ENCODE measurements at places on chromosomes 6 and 20. TPM values are rescaled to one million over a fixed set of nuclear protein-coding genes. Genes with fewer than 3 reads are reported as not detected.

DNA sequence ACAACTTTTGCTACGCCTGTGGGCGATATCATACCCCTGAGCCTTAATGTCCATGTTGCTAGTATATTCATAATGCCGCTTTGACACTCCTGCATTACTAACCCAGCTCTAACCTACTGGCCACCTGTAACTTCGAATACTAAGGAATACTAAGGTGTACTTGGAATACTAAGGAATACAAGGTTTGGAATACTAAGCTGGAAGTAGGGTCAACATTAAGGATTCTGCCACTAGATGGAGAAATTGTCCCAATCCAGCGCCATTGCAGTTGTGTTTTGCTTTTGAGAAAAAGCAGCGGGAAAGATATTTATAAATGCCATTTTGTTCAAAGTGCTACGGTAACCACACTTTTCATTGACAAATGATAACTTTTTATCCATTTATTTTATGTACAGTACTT lies 10.7 kb downstream of the TBXT start:
- DNase-seq, result peak; percentile 5

- DNase-seq, result no peak
These were observed 8.0 kb upstream of the UTRN start for GRCh38 chr6:144277174-144277573.

GRCh38 chr6:126781582-126781981 lies 336.9 kb upstream of the RSPO3 start:
- DNase-seq, result no peak

DNA sequence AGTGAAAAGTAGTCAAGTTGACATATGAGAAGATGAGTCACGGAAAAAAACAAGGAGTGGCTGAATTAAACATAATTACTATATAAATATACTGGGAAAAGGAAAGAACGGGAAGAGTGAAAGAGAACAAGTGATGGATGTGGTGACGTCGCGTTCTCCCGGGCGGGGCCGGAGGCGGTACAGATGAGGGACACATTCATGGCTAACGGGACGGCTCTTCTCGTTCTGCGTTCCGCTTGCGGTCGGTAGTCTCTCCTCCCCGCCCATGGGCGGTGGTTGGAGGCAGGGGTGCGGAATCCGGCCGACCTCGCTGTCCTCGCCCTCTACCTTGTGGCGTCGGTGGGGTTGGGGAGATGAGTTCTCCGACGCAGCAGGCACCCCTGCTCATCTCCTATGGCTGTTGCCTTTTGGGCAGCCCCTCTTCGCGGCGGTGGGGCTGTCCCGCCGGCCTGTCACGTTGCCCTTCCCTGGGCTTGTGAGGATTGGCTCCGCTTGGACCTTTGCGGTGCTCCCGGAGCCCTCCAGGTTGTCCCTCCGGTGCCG lies 22.5 kb downstream of the HLA-G start:
- no peak for DNase-seq

- no peak for DNase-seq
These were observed 15.0 kb downstream of the PBOV1 start for GRCh38 chr6:138203315-138203714.

BPI gene
- total RNA-seq, result 7.9 TPM

HLA-DRB5 gene
- 0.79 TPM for total RNA-seq

VTA1 gene
- total RNA-seq, result 42.5 TPM

TRIM40 gene
- total RNA-seq, result not detected

All from skin of body (tissue), 3 donors.